ENCODE measurements at places on chromosomes 13 and 19.

GRCh38 chr19:35885225-35885738 lies 15.1 kb downstream of the NFKBID start:
- DNase-seq = no peak

DNA sequence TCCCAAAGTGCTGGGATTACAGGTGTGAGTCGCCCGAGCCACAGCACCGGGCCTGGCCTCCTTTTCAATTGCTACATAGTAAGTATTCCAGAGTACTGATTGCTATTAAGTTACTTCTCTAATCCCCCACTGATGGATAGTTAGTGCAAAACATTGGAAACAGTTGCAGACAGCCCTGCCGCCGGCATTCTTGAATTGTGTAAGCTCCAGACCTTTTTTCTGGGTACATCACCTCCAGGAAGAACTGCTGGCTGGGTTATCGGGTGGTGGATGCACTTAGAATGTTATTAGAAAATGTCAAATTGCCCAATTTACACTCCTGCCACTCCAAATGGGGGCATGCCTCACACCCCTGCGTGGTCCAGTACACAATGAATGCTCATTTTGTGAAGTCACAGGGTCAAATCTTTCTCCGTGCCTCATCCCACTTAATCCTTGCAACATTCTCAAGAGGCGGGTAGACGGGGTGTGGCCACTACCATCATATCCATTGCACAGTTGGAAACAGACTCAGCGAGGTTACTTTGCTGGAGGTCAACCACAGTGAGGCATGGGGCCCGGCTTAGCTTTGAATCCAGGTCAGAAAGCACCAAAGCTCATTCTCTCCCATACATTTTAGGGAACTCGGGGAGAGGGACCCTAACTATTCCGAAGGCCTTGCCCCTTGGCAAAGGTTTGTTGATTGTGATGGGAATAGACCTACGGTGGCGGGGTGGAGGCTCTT lies 1.0 kb upstream of the KDM4B start:
- DNase-seq = no peak

DNA sequence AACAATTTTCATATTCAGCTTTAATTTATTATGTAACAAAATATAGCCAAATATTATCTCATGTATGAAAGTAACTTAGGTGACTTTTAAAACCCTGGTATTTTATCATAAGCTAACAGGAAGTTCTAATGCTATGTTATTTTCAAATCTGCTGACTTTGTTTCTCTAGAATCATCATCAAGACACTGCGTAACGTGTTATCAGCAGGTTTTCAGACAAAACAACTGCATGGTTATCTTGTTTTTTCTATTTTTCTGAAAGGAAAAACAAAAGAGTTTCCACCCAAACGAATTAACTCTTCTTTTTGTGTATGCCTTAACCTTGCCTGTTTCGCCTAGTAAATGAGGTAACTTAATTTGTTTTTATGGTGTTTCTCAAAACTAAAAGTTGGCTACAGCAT lies 156.3 kb downstream of the TBC1D4 start:
- no peak for DNase-seq

DNA sequence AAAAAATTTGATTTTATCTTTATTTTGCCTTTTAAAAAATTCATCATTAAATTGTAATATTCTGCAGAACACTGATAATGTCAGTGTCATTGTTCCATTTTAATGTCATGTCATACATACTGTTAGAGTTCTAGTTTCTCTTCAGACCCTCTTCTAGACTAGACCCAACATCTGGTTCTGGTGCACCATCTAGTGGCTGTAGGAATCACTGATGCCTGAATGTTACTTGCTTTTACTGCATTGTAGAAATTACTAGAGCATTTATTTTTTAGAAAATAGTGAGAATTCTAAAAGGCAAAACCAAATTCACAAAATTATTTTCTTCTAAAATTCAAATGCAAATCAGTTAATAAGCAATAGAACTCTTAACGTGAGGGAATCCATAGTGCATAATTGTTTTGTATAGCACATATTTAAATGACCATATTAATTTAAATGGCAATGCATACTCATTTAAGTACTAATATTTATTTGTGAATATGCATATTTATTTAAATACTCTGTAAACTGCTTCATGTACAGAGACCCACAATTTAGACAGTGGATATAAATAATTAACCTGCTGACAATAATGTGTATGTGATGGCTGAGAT lies 425.7 kb downstream of the KLF12 start:
- peak; percentile 13 for DNase-seq

- DNase-seq = peak; percentile 24
Measured at GRCh38 chr19:55640577-55641425, at the start of gene ZNF580. Gene ZNF580 (plus strand): TSS chr19:55641002. CDS start chr19:55642509, 1,507 bp downstream.

DNA sequence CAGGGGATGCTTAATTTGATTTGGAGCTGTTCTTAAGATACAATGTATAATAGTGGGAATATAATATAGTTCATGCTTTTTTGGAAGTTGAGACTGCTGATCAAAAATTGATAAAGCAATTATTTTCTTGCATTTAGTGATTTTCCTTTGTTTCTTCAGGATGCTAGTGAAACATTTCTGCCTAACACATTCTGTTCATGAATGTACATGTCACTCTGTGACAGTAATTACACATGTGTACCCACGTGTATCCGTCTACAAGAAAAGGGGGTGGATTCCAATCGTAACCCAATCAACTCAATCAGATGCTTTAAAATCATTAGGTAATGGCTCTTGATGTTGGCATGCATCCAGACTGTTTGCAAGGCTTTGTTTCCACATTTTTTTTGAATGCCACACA lies 5.0 kb upstream of the FRY start:
- no peak for DNase-seq

DNA sequence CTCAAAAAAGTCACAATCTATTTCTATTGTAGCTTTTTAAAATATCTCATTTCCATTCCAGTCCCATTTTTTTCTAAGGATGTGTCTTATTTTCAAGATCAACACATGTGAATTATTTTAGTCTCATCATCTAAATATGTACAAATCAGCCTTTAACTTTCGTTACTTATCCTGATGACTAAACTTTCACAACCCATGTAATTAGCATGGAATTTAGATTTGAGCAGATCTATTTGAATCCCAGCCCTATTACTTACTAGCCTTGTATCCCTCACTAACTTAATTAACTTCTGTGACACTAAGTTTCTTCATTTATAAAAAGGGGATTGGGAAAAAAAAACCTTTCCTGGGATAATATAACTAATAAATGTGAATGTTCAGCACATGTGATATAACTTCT lies 81.1 kb downstream of the UFM1 start:
- no peak for DNase-seq

DNA sequence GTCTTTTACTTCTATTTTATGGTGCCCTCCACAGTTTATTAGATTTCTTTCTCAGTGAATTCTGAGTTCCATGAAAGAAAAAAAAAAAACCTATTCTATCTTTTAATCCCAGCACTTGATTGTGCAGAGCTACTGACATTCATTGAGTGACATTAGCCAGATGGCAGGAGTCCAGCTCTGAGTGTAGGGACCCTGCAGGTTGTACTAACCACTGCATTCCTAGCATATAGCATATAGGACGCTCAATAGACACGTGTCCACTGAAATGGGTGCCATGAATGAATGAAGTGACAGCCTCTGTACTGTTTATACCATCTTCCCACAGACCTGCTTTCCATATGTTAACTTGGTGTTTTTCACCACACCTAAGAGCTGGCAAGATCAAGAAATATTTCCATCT lies 206.3 kb downstream of the RAP2A start:
- DNase-seq = no peak

DNA sequence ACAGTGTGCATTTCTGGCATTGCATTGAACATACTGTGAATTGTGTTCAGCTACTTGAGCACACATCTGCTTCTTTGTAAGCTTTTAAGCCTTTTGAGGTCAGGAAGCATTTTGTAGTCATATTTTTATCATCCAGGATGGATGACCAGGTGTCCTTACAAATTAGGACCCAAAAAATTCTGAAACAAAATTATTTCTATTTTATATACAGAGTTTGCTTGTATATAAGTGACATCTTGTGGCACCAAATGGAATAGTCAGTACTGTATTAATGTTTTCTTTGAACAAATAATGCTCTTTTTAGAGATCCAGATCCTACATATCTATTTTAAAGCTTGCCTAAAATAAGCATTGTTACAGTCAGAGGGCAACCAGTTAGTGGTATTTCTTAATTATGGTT lies 9.5 kb upstream of the SUPT20H start:
- DNase-seq = no peak

DNA sequence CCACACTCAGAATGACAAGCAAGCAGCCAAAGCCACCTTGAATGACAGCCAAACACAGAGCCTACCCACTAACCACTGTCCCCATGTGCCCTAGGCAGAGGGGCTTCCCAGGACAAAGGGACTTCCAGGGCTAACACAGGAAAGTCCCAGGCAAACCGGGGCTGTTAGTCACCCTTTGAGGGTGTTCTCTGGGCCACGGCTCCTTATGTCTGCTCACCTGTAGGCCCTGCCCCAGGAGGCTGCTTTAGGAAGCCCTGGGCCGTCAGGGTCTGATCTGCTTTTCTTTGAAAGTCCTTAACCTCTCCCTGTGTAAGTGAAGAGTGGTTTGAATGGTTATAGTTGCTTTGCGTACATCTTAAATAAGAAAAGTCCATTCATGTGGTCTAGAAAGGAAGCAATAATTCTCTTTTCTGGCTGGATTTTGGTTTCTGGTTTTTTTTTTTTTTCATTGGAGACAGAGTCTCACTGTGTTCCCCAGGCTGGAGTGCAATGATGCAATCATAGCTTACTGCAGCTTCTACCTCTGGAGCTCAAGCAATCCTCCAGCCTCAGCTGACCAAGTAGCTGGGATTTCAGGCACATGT lies 161.4 kb downstream of the EFNB2 start:
- no peak for DNase-seq

DNA sequence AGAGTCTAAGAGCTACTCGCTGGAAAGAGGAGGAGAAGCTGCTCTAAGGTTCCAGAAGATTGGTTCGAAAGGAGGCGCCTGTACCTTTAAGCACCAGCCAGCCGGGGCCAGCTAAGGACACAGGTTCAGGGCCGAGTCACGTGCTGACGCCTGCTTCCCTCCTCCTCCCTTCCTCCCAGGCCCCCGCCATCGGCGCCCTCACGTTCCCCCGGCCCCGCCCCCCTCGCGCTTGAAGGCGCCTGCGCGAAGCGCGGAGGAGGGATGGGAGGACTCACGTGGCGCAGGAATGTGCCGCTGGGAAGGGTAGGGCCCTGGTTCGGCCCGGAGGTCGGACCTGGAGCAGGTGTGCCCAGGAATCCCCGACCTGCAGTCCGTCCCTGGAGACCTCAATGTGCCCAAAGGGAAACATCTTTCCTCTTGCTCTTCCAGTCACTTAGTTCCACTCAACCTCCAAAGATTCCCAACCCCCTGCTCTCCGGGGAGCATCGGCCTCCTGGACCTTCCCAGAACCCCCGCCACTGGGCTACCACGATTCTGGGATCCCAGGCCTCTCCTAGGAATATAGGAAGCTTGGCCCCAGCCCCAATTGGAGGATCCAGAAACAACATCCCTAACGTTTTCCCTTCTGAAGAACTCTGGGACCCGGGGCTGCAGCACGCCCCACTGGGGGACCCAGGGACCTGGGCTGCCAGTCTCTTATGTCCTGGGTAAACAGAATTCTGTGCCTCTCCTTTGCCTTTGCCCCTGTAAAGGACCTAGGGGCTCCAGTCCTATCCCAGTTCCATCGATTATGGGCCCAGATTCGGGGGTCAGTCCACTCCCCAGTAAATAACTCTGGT lies 2.5 kb downstream of the DBP start:
- DNase-seq = peak; percentile 87

DNA sequence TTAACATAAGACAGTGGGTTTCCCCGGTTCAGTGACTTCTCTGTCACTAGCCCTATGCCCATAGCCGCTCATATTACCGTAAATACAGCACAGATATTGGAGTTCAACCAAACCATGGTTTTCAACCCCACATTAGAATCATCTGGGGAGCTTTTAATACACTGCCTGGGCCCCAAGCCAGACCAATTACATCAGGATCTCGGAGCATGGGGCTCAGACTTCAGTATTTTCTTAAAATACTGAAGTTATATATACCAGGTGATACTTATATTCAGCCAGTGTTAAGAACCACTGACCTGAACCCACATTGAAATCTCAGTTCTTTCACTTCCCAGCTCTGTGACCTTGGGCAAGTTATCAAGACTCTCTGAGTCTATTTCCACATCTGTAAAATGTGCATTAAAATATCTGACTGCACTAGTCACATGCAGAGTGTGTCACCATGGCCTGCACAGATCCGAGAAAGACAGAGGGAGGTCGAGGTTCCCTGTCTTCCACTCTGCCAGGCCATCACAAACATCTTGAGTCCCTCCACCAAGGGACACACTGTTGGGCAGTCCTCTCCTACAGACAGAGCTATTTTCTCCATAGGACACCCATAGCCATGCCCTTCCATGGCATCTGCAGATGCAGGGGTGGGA lies 32.2 kb upstream of the IPO5 start:
- DNase-seq = no peak

- no peak for DNase-seq
Measured at GRCh38 chr19:35752746-35753350, 4.0 kb downstream of the HSPB6 start.

GRCh38 chr13:30622551-30622950 lies 4.8 kb downstream of the USPL1 start:
- DNase-seq = no peak

DNA sequence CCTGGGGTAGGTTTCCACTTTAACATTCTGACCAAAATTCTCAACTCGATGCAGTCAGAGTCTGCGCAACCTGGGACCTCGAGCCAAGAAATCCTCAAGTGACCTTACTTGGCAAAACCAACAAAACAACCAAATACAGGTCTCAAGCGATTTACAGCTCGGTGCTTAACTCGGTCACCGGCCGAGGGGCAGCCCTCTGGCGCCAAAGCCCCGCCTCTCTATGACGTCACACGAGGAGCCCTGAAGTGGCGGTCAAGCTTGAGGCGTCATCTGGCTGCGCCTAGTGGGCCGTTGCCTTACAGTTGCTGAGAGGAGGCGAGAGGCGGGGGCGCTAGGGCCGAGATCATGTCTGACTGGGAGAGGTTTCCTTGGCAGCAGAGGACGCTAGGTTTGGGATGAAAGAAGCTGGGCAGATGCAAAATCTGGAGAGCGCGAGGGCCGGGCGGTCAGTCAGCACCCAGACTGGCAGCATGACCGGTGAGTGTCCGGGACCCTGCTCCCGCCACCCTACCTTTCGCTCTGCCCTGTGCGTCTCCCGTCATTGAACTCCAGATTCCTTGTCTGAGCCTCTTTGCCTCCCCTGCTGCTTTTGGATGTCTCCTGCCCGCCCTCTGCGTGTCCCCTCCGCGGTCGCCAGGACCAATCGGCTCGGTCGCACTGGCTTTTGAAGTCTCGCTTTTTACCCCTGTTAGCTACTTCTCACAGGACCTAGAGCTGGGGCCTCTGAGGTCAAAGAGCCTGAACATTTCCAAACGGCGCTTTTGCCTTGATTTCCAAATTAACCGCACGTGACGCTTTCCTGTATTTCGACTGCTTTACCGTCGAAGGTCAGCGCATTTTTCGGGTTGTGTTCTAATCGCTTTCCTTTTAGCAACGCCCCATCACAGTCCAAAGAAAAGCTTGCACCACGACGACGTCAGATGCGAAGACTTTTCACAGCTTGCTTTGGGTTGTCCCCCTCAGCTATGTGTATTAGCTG lies at the start of gene CDADC1:
TSS of gene CDADC1 (plus strand) at position 283 of the 979 bp plus-strand sequence. CDS start at position 396, 113 bp downstream.
- peak; percentile 69 for DNase-seq

DNA sequence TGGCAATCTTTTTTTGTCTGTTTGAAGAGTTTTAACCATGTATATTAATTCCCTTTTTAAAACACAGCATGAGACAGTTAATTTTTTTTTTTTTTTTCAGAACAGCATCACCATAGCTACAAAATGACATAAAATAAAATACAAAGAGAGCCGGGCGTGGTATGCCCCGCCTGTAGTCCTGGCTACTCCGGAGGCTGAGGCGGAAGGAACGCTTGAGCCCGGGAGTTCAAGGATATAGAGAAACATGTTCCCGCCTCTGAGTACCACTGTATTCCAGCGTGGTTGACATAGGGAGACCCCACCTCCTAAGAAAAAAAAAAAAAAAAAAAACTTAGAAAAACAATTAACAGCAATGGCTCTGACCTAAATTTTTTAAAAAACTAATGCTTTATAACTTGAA lies 10.0 kb upstream of the INSR start:
- no peak for DNase-seq
